ENCODE measurements at places on chromosomes 2 and 18.

GRCh38 chr2:42009657-42010580 lies 37.9 kb upstream of the PKDCC start:
- DNase-seq: no peak

- DNase-seq: no peak
These were observed 43.4 kb upstream of the TNFRSF11A start for GRCh38 chr18:62281684-62282083.

DNA sequence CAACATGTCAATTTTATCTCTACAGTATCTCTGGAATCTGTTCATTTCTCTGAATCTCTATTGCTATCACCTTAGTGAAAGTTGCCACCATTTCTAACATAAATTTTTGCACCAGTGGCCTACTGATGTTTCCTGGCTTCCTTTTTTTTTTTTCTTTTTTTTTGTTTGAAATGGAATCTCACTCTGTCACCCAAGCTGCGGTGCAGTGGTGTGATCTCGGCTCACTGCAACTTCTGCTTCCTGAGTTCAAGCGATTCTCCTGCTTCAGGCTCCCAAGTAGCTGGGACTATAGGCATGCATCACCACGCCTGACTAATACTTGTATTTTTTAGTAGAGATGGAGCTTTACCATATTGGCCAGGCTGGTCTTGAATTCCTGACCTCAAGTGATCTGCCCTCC lies 35.1 kb downstream of the KCNJ13 start:
- DNase-seq: no peak

DNA sequence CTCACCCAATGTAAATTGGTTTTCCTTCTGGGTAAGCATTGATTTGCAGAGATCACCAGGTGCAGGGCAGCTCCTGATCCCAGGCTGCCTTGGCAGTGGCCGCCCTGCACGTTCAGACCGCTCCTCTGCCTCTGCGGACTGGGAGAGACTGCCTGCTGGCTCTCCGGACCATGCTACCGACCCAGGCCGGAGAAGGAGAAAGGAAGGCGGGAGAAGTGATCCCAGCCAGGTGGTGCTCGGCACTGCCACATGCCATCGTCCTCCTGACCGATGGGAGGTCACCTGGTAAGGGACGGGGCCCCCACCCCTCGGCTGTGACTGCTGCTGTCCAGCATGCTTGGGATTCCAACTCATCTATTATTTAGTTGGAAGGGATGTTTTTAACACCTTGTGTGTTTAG lies 108.1 kb upstream of the POU3F3 start:
- no peak for DNase-seq

GRCh38 chr2:43225788-43226557 lies 433 bp downstream of the ZFP36L2 start:
- peak; percentile 86 for DNase-seq

GRCh38 chr2:67955748-67956603 lies 106.8 kb downstream of the C1D start:
- DNase-seq: no peak

- DNase-seq: no peak
These were observed 578.6 kb upstream of the CHAC2 start for GRCh38 chr2:53188851-53189510.

DNA sequence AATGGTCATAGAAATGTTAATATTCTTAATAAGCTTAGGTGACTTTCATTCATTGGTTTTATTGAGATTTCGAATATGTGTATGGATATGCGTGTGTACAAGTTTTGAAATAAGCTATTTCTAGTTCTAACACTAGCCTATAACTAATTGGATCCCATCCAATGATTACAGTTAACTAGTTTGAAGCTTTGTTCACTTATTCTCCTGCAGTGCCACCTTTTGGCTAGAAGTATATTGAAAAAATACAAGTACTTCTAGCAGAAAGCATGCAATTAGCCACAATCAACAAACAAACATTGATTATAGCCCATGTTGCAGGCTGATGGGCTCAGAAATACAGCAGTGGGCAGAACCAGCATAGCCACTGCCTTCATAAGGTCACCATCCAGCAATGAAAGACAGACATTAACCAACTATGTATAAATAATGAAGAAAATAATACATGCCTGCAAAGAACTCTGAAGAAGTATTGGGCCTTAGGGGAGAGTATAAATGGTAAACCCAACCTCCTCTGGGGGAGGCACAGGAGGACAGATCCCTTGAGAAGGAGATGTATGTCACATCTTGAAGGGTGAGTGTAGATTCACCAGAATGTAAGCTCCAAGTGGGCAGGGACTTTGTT lies 5.1 kb upstream of the PIEZO2 start:
- no peak for DNase-seq

DNA sequence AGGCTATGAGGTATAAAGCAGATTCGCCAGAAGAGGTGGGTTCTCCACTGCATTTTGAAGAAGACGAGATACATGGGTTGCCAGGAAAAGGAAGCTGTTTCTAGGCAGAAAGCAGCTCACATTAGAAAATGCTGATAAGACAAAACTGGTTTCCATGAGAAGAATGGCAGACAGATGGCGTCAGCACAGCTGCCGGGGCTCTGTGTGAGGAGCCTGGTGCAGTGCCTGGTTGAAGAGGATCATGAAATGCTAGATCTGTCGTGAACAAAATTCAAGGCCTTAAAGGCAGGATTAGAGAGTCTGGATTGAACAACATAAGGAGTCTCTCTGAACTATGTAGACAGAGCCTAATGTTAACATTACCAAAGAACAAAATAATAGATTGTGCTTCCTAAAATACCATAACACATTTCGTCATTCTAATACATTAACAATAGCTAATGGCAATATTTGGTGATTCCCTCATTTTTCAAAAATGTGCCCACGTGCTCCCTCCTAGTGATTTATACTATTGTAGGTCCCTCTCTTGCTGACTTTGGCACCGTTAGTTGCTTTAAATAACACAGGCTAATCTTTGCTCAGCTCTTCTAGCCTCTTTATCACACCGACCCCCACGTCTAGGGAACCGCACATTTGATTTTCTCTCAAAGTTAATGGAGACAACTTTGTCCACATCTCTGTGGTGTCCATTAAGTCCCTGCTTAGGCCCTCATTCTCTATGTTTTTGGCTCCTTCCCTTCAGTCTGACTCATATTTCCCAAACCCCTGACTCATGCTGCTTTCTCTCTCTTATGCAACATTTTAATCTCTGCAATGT lies 38.2 kb downstream of the EFEMP1 start:
- no peak for DNase-seq

DNA sequence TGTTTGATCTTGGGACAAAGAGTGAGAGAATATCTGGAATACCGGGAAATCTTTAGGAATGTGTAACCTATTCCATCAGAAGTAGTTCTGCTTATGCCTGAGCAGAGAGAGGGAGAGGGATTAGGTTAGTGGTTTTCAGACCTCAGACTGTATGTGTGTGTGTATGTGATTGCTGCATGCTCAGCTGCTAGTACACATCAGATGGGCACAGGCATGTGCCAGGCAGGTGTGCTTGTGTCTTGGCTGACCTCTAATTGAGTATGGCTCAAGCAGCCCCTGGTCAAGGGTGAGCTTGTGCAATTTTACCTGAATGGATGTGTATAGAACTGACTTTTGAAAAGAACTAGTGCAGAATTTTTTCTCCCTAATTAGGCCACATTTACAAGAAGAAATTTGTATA lies 91.2 kb downstream of the INSIG2 start:
- DNase-seq: no peak

- no peak for DNase-seq
These were observed 40.0 kb downstream of the ITGA6 start for GRCh38 chr2:172467382-172467781.

GRCh38 chr18:50033004-50033403 lies 161.9 kb downstream of the MYO5B start:
- no peak for DNase-seq

- DNase-seq: no peak
These were observed 147.2 kb downstream of the TSN start for GRCh38 chr2:121902616-121903015.

- DNase-seq: no peak
These were observed 785 bp downstream of the ZNF892 start for GRCh38 chr2:95208106-95208505.

DNA sequence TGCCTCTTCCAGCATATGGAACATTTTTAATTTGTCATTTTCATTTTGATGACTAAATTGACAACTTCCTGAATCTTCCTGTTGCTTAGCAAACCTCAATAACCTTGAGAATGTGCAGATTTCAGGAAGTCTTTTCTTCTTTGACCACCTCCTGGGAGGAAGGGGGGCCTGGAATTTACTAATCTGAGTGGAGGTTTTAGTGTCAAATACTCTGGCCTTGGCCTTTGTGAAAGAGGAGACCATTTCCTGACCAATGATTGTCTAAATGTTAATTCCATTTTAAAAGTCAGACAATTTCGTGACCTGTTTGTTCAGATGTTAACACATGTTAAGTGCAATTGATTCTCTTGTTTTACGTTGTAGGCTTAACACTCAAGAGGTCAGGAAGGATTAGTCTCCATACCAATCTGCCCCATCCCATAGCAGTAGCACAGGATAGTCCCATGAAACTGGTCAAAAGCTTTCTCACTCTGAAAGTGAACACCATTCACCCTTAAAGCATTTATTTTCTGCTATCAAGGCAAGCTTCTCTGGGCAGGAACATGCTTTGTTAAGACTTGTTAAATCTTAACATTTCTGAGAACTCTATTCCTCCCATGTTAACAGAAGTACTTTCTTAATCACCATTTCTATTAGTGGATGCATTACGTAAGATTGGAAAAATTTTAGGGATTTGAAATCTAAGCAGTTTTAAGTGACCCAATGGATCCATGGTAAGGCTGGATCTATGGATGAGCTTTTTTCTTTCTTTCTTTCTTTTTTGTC lies 219.6 kb downstream of the RND3 start:
- DNase-seq: no peak

- no peak for DNase-seq
These were observed 11.0 kb downstream of the IL18R1 start for GRCh38 chr2:102366406-102367112.

GRCh38 chr18:56233595-56233994 lies 404.8 kb downstream of the TXNL1 start:
- DNase-seq: no peak

DNA sequence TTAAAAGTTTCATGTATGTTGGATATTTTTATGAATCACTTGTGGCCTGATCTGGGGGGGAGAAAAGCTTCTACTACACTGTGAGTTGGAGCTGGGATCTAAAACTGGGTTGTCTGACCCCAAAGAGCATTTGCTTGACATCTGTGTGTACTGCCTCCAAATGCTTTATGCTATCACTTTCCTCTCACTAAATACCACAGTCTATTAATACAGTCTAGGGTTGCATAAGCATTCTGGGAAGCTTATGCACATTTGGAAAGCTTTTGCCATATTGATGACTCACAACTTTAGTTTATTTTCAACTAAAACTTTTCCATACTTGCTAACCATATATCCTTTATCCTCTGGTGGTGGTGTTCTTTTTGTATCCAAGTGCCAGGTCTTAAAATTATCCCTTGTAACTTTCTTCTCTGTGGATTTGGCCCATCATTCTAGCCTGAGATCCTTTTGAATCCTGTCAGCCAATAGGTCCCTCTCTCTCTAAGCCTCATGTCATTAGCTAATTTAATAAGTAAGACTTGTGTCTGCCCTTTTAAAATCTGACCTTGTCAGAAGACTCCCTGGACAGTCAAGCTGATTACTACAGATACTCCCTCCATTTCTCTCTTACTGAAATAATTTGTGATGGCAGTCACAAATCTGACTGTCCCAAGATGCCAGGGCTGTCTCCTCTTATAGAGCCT lies 72.7 kb downstream of the NXPH2 start:
- DNase-seq: no peak

GRCh38 chr2:105378921-105379383 lies 19.9 kb downstream of the FHL2 start:
- DNase-seq: no peak

DNA sequence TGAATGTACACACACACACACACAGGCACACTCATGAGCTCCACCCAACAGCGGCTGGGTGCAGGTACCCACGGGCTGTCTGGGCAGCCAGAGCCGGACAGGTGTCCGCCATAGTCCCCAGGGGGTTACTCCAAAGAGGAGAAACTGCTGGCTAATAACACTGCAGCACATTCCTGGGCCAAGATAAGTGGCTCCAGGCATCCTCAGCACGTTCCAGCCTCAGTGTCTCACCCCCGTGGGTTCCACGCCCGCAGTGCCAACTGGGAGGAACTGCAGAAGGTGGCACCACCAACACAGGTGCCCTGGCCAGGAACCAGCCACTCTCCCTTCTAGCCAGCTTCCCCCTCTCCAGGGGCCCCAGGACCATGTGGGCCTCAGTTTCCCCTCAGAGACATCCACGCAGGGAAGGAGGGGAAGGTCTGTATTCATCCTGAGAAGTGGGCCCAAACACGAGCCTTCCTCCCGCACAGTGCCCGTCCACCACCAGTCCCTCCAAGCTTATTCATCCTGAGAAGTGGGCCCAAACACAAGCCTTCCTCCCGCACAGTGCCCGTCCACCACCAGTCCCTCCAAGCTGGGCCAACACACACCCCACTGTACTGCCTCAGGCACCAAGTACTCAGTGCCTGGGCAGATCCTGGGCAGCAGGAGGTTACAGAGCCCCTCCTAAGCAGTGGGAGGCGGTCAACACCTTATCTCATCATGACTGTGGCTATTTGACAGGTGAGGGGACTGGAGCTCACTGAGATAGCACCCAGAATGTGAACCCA lies 47.6 kb downstream of the TNS1 start:
- DNase-seq: no peak

- DNase-seq: no peak
These were observed 264.9 kb downstream of the ICOS start for GRCh38 chr2:204201507-204201906.

DNA sequence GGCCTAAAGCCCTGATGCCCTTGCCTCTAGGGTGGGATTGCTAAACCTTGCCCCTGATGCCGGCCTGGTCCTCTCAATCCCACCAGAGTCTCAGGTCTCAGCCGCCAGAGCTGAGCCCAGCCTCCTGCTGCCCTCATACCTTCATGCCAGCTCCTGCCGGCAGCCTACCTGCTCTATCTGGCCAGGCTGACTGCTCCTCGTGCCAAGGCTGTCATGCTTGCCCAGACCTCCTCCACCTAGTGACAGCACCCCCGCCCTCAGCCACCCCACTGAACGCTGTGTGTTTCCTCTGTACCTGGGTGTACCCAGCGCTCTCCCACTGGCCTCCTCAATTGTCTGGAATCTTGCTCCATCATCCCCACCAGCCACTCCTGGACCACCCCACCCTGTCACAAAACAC lies 120.1 kb downstream of the CACNB4 start:
- no peak for DNase-seq

GRCh38 chr18:26703170-26703930 lies 155.0 kb upstream of the KCTD1 start:
- no peak for DNase-seq

DNA sequence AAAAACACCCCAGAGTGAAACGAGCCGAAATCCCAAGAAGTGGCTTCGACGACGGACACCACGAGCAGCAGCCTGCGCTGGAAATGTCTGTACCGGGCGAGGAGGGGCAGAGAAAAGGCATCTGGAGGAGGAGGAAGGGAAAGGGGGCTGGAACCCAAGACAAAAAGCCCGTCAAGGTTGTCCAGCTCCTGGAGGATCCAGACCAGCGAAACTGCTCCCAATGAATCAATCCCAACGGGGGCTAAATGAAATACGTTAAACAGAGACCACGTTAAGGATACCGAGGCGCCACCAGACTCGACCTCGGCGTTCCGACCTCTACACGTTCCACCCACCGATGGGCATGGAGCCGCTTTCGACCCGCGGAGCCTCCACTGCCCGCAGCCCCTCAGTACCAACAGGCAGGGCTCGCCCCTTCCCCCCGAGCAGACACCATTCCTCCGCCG lies 400 bp downstream of the CCDC88A start:
- peak; percentile 69 for DNase-seq
